ENCODE measurements at places on chromosomes 7 and 10. TPM values are rescaled to one million over a fixed set of nuclear protein-coding genes. Genes with fewer than 3 reads are reported as not detected.

- no peak for DNase-seq
These were observed 75.5 kb downstream of the KLF6 start for GRCh38 chr10:3709456-3710060.

- DNase-seq = no peak
These were observed 677.3 kb downstream of the LRMDA start for GRCh38 chr10:76108563-76109359.

GRCh38 chr10:42691361-42692120, 53.2 kb upstream of the ZNF33B start:
- no peak for DNase-seq

DNA sequence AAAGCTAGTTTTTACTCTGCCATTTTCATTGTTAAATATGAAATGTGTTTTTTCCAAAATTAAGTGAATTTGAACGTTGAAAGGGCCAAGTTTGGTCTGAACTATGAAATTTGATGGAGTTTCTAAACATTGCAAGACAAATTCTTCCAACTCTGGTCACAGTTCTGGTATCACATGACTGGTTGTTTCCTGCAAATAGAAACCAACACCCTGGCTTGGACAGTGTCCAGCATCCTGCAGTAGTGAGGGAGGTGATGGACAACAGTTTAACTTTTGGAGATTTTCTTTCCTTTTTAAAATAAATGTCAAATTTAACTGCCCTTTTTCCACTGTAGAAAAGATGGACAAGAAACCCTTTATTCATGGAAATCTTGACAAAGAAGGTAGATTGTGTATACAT, 54.8 kb upstream of the AGBL3 start:
- no peak for DNase-seq

DNA sequence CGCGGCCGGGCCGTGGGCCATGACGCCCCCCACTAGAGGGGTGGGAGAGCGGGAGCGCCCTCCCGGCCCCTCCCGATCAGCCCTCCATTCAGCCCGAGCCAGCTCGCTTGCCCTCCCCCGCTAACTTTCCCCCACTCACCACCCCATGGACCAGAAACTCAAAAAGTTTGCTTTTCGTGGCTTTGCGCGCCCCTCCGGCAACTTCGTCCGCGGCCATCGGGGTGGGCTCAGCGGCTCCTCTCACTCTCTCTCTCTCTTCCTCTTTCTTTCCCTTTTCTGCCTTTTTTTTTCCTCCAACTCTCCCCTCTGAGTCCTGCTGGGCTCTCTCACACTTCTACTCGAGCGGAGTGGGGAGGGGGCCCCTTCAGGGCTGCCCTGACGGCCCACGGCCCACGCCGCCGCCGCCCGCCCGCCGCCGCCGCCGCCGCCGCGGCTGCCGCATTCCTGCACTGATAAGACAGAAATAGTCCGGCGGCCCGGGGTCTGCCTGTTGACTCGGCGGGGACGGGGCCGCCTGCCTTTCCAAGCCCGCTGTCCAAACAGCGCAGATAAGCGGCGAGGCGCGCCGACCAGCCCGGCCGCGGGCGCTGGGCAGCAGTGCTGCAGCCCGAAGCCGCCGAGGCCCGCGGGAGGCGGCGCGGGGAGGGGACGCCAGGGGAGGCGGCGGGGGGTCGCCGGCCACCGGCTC, at the start of gene SMARCD3:
TSS of gene SMARCD3 (minus strand) at position 349 of the 688 bp plus-strand sequence. CDS start at position 217, 132 bp downstream.
- peak; percentile 25 for DNase-seq

DNA sequence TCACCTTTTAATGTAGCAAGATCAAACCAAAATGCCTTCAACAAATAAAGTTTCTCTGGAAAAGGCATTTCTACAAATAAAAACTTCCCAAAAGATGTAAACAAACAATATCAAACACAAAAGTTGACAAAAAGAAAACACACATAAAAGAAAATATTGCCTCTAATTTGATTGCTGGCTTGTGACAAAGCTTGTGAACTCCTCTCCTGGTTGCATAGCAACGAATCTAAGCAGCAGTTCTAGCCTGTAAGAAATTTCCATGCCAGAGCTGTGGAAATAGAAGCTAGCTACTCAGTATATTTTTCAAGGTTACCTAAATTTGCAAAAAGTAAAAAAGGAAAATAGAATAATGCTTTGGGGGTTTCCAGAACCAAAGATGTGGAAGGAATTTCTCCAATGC, 173.9 kb upstream of the CDK1 start:
- DNase-seq = no peak

- no peak for DNase-seq
These were observed 166.7 kb upstream of the ZNF32 start for GRCh38 chr10:43815181-43815885.

- no peak for DNase-seq
These were observed 6.2 kb downstream of the SAR1A start for GRCh38 chr10:70164163-70164562.

- no peak for DNase-seq
These were observed 487.7 kb downstream of the TYW1 start for GRCh38 chr7:67484244-67484751.

- DNase-seq = no peak
These were observed 21.2 kb upstream of the ENO4 start for GRCh38 chr10:116828116-116828515.

DNA sequence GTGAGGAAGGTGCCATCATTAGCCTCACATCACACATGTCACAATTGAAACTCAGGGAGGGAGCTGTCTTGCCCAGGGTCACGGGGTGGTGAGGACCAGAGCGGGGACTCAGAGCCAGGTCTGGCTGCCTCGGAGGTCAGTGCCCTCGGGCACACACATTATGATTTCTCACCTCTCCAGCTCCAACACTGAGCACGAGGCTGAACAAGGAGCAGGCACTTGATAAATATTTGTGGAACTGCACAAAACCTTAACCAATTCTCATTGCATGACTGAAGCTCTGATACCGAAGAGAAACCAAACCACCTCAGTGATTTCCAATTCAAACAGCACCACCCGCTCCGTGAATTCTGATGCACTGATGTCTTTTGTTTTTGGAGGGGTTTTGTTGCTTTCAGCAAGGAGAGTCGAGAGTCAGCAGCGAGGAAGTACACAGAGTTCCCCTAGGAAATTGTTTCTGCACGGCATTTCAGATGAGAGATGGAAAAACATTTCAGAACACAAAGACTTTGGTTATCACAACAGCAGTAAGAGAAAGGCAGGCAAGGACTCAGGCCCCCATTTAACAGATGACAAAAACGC, 55.3 kb upstream of the ZMIZ1 start:
- DNase-seq = no peak

DNA sequence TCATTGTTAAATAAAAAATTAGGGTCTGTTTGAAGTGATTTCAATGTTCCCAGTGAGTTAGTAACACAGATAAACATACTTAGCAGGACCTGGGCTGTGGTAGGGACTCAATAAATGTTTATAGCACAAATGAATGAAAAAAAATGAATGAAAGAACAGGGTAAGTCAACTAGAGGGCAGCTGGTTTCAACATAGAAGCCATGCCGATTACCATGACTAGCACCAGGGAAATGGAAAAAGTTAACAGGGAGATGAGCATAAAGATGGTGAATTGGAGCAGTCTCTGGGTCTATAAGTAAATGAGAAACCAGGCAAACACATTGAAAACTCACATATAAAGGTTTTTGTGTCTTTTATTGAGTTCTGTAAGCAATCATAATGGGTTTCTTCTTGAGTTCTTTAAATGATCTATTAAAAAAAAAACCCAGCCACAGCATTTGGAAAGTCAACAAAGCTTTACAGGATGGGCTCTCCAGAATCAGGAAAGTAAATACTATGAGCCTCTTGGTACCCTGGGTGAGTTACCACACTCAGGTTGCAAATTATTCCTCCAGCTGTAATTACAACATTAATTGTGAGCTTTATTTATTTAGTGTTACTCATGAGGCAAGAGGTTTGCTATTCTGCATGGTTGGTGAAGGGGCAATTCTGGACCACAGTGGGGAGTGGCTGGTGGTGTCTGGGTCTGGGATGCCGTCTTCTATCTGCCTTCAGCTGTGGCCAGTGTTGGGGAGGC, 46.1 kb upstream of the MTPN start:
- no peak for DNase-seq

LDB3 gene
- total RNA-seq = 0.08 TPM

UPK3BL2 gene
- total RNA-seq = 46.0 TPM

KEL gene
- 0.61 TPM for total RNA-seq

PTPRN2 gene
- total RNA-seq = 1.8 TPM

OR6V1 gene
- not detected for total RNA-seq

PRF1 gene
- total RNA-seq = 19.5 TPM

FHIP2A gene
- 25.1 TPM for total RNA-seq

ZC3HAV1L gene
- total RNA-seq = 3.8 TPM

MEIG1 gene
- total RNA-seq = not detected

SMO gene
- total RNA-seq = not detected

MKX gene
- total RNA-seq = not detected

FANK1 gene
- total RNA-seq = 0.72 TPM

HABP2 gene
- total RNA-seq = not detected

PAX4 gene
- total RNA-seq = not detected

CPVL gene
- 1.6 TPM for total RNA-seq
